Caudate nucleus (tissue), 63 donors: ENCODE measurements at places on chromosomes 2 and 18.

DNA sequence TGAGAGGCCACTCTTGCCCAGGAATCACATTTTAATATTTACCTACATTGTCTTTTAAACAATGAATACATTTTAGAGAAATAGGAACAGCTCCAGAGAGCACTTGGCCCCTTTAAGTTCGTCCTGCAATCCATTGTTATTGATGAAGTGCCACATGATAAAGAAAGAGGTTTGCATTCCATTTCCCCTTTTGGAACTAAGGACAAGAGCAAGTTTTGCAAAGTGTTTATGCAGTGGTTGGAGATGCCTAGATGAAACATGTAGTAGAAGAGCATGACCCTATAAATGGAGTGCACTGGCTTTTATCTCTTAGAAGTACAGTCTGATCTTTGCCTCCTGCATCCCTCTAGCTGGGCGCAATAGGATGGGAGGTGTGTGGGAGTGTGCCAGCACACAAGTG lies 118.7 kb upstream of the CNTNAP5 start:
- no peak for DNase-seq

DNA sequence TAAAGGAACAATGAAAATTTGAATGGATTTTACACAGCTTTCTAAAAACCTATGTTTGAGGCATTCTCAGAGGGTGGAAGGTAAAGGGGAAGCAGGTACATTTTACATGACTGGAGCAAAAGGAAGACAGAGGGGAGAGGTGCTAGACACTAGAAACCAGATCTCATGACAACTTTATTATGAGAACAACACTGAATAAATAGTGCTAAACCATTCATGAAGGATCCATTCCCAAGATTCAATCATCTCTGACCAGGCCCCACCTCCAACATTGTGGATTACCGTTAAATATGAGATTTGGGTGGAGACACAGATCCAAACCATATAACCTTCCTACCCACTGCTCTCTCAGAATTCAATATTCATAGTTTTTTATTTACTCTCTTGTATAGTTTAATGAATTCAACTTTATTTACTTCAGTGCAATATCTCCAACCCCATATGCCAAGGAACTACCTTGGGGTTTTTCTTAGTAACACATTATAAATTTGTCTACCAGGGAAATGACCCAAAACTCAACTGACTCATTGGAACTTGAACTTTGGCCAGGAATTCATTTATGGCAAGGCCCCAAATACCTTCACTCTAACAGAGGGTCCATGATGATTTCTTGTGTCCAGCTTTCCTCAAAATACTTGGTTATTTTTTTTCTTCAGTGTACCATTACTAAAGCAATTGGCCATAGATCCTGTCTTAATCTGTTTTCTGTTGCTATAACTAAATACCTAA lies 317.8 kb downstream of the GULP1 start:
- DNase-seq = no peak

- no peak for DNase-seq
Measured at GRCh38 chr2:27762951-27763906, 8.3 kb upstream of the MRPL33 start.

- DNase-seq = no peak
Measured at GRCh38 chr18:75418293-75419005, 9.1 kb downstream of the SMIM21 start.

GRCh38 chr2:137865954-137866540 lies 98.2 kb upstream of the HNMT start:
- DNase-seq = no peak

DNA sequence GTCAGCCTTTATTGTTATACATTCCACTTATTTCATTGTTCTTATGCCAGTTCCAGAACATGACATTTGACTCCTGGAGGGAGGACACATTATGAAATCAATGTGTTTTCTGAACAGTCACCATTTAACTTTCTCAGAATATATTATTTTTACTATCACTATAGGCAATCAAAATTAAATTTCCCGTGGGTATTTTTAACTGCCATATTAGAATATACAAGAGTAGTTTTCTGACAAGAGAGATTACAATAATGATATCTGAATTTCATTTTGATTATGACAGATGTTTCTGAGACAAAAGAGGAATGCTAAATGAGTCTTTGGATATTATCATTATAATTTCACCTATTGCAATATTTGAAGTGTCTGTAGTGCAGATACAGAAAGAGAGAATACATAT lies 64.4 kb upstream of the FSIP2 start:
- no peak for DNase-seq

DNA sequence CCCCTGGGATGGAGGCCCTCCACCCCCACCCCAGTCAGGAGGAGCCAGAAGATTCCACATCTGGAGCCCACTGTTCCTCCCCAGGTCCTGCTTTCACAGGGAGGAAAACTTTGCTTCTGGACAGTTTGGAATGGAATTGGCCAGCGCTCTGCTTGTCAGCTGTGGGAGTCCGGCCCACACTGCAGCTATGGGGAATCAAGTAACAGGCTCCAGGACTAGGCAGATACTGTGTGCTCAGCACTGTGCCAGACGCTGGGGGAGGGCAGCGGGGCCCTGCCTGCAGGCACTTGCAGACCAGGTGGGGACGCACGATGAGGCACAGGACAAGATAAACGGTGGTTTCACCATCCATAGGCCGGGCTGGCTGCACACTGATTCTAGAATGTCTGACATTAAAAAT lies 114.0 kb downstream of the STPG4 start:
- no peak for DNase-seq
